ENCODE measurements at places on chromosomes 4 and X.

GRCh38 chrX:154748712-154749339, 2.1 kb downstream of the GAB3 start:
- no peak for DNase-seq

DNA sequence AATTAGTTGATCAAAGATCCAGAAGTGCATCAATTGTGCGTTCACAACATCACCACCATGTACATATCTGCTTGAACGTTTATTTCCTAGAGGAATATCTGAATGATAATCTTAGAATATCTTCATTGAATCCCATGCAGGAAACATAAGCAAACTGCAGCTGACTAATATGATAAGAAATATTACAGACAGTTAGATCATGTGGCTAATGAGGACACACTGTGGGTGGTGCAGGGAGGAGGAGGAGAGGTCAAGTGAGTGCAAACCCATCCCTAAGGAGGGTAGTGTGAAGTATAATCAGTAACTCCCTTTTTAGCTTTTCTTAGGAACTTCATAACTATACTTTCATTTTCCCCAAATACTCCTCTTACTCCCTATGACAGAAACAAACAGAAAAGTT, 58.3 kb upstream of the HPGD start:
- DNase-seq, result no peak

- DNase-seq, result no peak
Observed at GRCh38 chrX:149370097-149370496, 135.0 kb downstream of the IDS start.

DNA sequence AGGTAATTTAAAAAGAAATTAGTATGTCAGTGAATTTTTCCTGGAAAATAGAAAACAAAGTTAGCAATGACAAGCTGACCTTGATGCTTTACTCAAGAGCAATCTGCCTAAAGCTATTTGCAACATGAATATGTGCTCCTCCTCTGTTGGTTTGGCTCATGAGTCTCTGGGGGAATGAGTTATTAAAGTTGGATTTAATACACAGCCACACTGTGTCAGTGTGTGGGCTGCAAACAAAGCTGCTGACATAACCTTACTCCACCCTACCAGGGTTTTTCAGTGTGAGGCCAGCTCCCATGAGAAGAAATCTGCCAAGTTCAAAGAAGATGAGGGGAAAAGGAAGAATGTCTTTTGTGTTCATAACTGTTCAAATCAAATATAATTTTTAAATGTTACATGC, 280.5 kb downstream of the TLL1 start:
- DNase-seq, result no peak

- no peak for DNase-seq
Observed at GRCh38 chr4:7381890-7382633, 52.7 kb downstream of the PSAPL1 start.

GRCh38 chr4:183165376-183165775, 66.3 kb downstream of the WWC2 start:
- DNase-seq, result no peak

- no peak for DNase-seq
Observed at GRCh38 chr4:15354371-15355297, 73.2 kb upstream of the C1QTNF7 start.
